ENCODE measurements at places on chromosomes 2 and 18. TPM values are rescaled to one million over a fixed set of nuclear protein-coding genes. Genes with fewer than 3 reads are reported as not detected.

The ABCG5 gene
- not detected for total RNA-seq

The GPR39 gene
- total RNA-seq: 14.1 TPM

The IL1R1 gene
- total RNA-seq: 5.0 TPM

The ASIC4 gene
- 0.30 TPM for total RNA-seq

The ABCB11 gene
- total RNA-seq: not detected

The MXD1 gene
- total RNA-seq: 8.8 TPM

The GALNT3 gene
- 33.1 TPM for total RNA-seq

The NOSTRIN gene
- total RNA-seq: 0.68 TPM

The MAT2A gene
- 169 TPM for total RNA-seq

The CASP8 gene
- total RNA-seq: 42.4 TPM

The MYO7B gene
- not detected for total RNA-seq

The KCNE4 gene
- total RNA-seq: not detected

The TDRD15 gene
- 1.9 TPM for total RNA-seq

The KIAA2012 gene
- not detected for total RNA-seq

The HJURP gene
- 109 TPM for total RNA-seq

The ANKRD30B gene
- not detected for total RNA-seq

The GNAL gene
- 3.3 TPM for total RNA-seq

The CENPA gene
- total RNA-seq: 43.6 TPM

The EHD3 gene
- 1.8 TPM for total RNA-seq

The LYPD1 gene
- 10.3 TPM for total RNA-seq

The KIF3C gene
- total RNA-seq: 41.2 TPM

The ADAM17 gene
- 65.0 TPM for total RNA-seq

The HOXD13 gene
- total RNA-seq: not detected

The TMEM37 gene
- total RNA-seq: 1.2 TPM

The SAG gene
- total RNA-seq: not detected

The MDH1B gene
- total RNA-seq: 4.1 TPM

The RBM45 gene
- total RNA-seq: 8.7 TPM
